ENCODE measurements at places on chromosomes 3 and 15. TPM values are rescaled to one million over a fixed set of nuclear protein-coding genes. Genes with fewer than 3 reads are reported as not detected.

The UBAP1L gene
- 0.29 TPM for total RNA-seq

The TEX55 gene
- not detected for total RNA-seq

The AGBL1 gene
- not detected for total RNA-seq

The NR2E3 gene
- 0.09 TPM for total RNA-seq

The LRTM1 gene
- total RNA-seq, result not detected

The MUC4 gene
- 0.05 TPM for total RNA-seq

The ASB7 gene
- total RNA-seq, result 14.2 TPM

The P2RY12 gene
- not detected for total RNA-seq

The C2CD4B gene
- 0.10 TPM for total RNA-seq

The STAC gene
- 2.1 TPM for total RNA-seq

The GATM gene
- 2.8 TPM for total RNA-seq

The SAMD7 gene
- not detected for total RNA-seq

The NOX5 gene
- 0.18 TPM for total RNA-seq

The SUSD5 gene
- 2.9 TPM for total RNA-seq

The SERPINI2 gene
- total RNA-seq, result not detected

The HDGFL3 gene
- total RNA-seq, result 72.8 TPM
